HEK293T (cell line): ENCODE measurements at places on chromosomes 1 and 21.

GRCh38 chr1:41319807-41320711 is 41.2 kb upstream of the FOXO6 start:
- no peak for DNase-seq

DNA sequence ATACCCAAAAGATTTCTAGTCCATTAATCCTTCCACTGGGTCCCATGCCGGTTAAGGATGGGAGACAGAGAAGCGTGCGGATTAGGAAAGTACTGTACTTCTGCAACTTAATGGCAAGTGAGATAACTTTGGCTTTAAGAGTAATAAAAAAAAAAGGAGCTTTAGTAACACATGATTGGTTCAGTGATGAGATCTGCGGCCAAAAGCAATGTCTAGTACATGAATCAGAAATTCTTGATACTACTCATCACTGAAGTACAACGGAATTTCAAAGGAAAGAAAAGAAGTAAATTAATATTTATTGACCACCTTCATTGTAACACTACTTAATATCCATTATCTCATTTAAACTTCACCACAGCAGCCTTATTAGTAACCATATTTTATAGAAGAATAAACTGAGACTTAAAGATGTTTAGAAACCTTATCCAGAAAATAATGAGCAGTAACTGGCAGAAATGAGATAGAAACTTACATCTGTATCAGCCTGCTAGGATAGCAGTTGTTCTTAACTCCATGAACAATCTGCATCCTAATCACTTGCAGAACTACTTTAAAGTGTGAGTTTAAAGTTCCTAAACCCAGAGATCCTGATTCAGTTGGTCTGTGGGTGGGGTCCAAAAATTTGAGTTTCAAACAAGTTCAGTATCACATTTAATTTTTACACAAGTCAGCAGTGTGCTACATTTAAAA is 14.1 kb upstream of the NUF2 start:
- no peak for DNase-seq

DNA sequence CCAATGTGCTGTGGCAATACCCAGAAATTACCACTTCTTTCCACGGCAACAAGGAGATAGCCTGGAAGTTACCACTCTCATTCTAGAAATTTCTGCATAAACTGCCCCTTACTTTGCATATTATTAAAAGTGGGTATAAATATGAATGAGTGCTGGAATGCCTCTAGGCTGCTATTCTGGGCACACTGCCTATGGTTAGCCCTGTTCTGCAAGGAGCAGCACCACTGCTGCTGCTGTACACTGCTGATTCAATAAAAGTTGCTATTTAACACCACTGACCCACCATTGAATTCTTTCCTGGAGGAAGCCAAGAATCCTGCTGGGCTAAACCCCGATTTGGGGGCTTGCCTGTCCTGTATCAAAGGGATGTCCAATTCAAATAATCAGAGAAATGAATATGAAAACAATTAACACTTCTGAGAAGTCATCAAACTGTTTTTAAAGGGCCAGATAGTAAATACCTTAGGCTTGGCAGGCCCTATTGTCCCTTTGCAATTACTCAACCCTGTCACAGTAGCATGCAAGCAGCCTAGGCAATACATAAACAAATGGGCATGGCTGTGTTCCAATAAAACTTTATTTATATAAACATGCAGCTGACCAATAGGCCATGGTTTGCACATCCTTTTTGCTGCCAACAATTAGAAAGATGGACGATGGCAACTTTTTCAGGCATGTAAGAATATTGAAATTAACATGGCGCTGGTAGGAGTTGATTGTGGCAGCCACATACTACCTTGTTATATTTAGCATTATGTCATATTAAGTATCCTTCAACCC is 369.4 kb upstream of the B3GALT2 start:
- no peak for DNase-seq

- peak; percentile 47 for DNase-seq
Measured at GRCh38 chr1:86965012-86965826, 50.8 kb downstream of the HS2ST1 start.

- no peak for DNase-seq
Measured at GRCh38 chr1:10839188-10839770, 42.8 kb upstream of the CASZ1 start.

- DNase-seq, result no peak
Measured at GRCh38 chr1:226268421-226269124, 40.4 kb downstream of the LIN9 start.

DNA sequence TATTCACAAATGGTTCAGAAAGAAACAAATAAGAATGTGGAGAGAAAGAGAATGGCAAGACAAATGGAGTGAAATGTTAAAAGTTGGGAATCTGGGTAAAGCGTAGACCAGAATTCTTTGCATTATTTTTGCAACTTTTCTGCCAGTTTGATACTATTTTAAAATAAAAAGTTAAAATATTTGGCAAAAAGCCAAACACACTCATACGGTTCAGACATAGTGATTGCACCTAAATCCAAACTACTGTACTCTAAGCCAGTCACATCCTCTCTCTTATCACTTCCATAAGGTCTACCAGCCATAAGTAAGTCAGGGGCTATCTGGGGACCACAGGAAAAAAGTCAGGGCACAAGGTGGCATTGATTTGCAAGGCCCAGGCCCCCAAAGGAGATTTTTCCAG is 14.4 kb downstream of the STUM start:
- no peak for DNase-seq

GRCh38 chr1:12637693-12638092 is 6.2 kb upstream of the AADACL4 start:
- DNase-seq, result no peak

DNA sequence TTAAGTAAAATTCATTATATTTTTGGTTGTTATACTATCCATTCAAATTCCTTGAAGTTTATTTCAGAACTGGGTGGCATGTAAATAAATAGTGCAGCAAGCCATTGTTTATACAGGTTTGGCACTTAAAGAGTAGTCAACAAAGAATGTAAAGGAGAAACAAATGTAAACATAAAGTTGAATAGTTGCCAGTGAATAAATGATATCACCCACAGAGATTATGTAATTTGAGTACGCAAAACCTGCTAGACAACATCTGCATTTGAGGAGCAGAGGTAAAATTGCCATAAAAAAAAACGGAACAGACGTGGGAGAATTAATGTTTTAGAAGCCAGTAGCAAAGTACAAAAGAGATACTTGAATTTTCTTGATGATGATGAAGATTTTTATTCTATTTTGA is 111.6 kb downstream of the ADGRL2 start:
- DNase-seq, result no peak

DNA sequence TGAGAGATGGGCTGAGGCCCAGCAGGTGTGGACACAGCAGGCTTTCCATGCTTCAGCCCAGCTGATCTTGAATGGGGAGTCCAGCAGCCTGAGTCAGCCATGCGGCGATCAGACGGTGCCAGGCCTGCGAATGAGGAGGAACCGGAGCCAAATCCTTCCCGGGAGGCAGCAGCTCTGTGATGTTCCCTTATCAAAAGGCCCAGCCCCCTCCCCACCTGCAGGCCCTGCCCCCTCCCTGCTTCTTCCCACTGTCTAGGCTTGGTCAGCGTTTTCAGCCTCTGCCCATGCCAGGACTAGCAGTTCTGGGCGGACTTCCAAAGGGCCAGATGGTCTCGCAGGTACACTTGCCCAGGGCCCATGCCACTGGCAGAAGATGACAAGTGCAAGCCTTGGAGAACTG is 253.8 kb downstream of the KAZN start:
- DNase-seq, result no peak

DNA sequence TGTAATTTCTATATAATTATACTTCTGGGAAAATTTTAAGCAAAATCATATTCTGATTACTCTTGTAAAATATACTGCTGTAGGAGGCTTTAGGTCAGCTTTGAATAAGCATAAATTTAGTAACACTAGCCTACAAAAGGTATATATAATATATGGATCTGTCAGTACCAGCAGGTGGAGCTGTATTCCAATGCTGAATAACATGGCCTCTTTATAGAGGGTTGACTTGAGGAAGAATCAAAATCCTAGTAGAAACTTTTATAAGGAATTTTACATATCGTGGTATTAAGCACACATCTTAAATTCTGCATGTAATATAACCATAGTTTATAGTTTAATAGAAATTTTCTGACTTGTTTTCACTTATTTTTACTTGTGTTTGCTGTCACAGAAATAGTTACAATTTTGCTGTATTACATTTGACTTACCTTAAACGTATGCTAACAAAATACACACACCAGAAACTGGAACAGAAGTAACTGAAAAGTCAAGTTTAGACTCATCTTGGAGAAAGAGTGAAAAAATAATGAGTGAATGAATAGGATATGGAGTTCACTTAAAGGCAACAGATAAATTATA is 79.3 kb downstream of the HMCN1 start:
- DNase-seq, result peak; percentile 37

DNA sequence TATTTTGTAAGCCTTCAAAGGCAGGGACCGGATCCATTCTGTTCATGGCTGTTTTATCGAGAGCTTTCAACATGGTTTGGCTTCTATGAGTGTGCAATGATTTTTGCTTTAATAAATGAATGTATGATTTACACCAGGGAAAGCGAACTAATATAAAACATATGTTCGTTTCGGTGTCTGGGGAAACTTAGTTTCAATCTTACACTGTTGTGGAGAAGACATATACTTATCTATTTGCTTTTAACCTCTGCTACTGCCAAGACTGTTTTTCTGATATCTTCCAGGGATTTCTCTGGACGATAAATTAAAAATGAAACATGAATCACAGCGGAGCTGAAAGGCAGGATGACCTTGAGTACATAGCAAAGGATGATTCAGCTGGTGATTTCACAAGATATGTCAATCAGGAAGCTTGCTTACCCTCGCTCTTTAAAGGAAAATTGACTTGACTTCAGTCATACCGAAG is 14.7 kb upstream of the CYYR1 start:
- DNase-seq, result no peak

DNA sequence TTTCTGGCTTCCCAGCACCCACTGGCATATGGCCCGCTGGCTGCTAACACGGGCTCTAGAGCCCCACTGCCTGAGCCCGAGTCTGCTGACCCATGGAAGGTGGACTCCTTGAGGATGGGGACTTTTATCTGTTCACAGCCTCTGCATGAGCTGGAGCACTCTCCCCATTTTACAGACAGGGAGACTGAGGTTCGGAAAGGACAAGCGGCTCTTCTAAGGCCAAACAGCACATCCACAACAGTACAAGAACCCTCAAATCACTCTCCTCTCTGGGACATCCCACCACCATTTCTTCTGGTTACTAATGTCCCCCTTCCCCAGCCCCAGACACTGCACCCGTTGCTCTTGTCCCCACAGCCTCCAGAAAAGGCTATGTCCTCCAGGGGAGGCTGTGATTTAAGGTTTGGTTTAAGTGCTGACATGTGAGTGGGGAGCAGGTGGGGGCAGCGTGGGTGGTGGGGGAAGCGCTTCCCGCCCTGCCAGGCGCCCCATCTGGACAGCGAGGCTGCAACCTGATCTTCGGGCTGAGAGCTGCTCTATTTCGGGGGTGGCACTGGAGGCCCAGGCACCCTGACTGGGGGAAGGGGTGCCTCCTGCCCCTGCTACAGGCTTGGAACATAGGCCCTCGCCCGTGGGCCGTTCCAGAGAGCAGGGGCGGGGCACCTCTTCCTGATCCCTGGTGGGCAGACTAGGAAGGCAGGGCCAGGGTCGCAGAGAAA is 104.8 kb upstream of the WNT4 start:
- DNase-seq, result no peak

- DNase-seq, result no peak
Measured at GRCh38 chr21:41747943-41748738, 18.7 kb downstream of the RIPK4 start.

DNA sequence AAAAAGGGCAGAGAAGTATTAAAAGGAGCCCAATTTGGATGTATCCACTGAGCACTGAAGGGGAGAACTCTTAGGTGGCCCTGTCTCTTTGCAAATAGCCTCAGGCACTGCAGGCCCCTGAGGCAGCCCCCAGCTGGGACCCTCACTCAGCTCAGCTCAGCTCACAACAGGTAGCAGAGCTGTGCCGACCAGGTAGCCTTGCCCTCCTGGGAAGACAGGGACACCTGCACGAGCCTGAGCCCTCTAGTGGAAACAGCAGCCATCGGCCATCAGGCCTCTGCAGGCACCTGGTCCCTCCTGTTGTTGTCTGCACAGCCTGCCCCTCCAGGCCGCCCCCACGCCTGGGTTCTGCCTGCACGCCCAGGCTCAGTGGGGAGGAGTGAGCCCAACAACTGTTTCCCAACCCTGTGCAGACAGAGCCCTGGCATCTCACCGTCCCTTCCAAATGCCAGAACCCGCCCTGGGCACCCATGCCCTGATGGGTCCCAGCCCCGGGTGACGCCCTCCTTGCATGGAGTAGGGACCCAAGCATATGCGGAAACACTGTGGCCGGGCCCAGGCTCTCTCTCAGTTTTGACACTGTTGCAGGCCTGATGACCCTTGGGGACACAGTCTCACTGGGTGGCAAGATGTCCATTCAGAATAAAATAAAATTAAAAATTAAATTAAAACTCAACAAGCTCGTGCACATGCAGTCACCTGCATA is 60.0 kb upstream of the AJAP1 start:
- no peak for DNase-seq

- DNase-seq, result no peak
Measured at GRCh38 chr1:114561333-114561732, 20.1 kb downstream of the BCAS2 start.

DNA sequence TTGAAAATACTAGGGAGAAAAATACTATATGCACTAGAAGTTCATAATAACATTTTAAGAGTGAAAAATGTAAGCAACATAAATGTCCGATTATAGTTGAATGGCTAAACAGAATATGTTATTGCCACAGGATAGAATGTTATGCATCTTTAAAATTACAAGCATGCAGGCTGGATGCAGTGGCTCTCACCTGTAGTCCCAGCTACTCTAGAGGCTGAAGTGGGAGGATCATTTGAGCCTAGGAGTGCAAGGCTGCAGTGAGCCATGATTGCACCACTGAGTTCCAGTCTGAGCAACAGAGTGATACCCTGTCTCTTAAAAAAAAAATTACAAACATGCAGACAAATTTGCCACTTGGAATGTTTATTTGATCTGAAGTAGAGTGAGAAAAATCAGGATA is 3.0 kb upstream of the BATF3 start:
- DNase-seq, result no peak

GRCh38 chr1:217561446-217561845 is 69.4 kb downstream of the GPATCH2 start:
- no peak for DNase-seq

DNA sequence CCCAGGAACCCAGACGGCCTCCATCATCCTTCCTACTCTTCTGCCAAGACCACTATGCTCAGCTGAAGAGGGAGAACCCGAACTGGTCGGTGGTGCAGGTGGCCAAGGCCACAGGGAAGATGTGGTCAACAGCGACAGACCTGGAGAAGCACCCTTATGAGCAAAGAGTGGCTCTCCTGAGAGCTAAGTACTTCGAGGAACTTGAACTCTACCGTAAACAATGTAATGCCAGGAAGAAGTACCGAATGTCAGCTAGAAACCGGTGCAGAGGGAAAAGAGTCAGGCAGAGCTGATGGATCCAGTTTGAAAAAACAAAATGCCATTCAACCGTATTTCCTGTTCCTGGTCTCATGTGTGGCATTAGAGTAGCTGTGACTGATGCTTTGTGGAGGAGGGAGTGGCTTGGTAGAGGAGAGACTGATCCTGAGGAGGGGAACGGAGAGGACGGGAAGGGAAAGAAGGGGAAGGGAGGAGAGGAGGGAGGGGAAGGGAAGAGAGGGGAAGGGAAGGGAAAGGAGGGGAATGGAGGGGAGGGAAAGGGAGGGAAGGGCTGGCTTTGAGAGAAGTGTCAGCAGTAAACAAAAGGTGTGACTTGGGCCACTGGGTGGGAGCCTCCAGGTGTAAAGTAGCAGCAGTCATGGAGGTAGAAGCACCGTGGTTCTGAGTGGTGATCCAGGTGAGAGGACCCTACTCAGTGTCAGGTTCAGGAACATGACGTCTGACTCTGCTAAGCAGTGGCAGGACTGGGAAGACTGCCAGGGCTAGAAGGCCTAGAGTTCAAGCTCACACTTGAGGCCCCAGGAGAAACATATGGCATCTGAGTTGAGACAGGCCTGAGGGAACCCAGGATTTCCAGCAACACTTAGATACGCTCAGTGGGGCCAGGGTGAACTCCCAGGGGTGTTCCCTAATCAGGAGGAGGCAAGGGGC is 846 bp downstream of the HMGB4 start:
- no peak for DNase-seq
